ENCODE measurements at places on chromosomes 2 and 18. TPM values are rescaled to one million over a fixed set of nuclear protein-coding genes. Genes with fewer than 3 reads are reported as not detected.

The CCDC195 gene
- total RNA-seq: not detected

The ONECUT2 gene
- not detected for total RNA-seq

The DRC1 gene
- total RNA-seq: not detected

The CHRNG gene
- total RNA-seq: not detected

The OR6B2 gene
- total RNA-seq: not detected

The ZNF385B gene
- total RNA-seq: not detected

The TMEM247 gene
- total RNA-seq: not detected

The ING5 gene
- 54.3 TPM for total RNA-seq

The CROCC2 gene
- not detected for total RNA-seq

The NHEJ1 gene
- total RNA-seq: 16.7 TPM

The GULP1 gene
- total RNA-seq: not detected

The EFEMP1 gene
- total RNA-seq: not detected

The SFT2D3 gene
- 8.7 TPM for total RNA-seq

The IL36RN gene
- not detected for total RNA-seq

The AGAP1 gene
- 2.4 TPM for total RNA-seq

All from activated naive CD8-positive, alpha-beta T cell treated with anti-CD3 and anti-CD28 coated beads, Interleukin-2, amount 10 ng/mL, durations not matched to agents 7 days and 5 days (primary cell).